ENCODE measurements at places on chromosomes 1 and 21. TPM values are rescaled to one million over a fixed set of nuclear protein-coding genes. Genes with fewer than 3 reads are reported as not detected.

DNA sequence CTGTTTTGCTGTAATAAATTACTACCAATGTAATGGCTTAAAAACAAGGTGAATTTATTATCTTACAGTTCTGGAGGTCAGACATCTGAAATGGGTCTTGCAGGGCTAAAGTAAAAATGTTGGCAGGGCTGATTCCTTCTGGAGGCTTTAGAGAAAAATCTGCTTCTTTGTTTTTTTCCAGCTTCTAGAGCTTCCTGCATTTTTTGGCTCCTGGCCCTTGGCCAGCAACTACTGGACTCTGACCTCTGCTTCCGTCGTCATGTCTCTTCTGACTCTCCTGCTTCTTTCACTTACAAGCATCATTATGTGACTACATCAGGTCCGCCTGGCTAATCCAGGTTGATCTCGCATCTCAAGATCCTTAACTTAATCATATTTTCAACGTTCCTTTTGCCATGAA lies 350.9 kb downstream of the S1PR1 start:
- DNase-seq: no peak

- no peak for DNase-seq
Measured at GRCh38 chr1:6088956-6089355, 43.3 kb downstream of the KCNAB2 start.

DNA sequence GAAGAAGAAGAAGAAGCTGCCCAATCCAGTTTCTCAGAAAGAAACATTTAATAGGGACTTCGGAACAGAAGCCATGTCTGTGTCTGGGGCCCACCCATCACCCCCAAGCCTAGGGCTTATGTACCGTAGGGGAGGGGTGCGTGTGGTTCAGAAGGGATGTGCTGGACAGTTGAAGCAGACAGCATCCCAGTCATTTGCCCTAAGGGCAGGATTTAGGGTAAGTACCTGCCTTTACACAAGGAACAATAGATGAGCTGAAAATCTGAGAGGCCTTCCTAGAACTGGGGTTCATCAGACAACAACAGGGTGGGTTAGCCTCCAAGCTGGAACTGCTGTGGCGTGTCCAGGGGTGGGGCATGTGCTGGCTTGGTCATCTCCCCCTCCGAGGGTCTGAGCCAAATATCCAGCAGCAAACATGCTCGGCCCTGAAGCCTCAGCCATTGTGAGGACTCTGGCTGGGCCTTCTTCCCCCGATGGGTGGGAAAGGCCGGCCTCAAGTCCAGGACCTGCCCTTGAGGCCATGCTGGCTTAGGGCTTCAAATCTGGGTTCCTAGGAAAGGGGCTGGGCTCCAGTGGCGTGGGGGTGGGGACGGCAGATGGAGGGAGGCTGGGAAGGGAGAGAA lies 12.1 kb downstream of the CSTB start:
- no peak for DNase-seq

GRCh38 chr1:3251807-3252428 lies 182.9 kb downstream of the PRDM16 start:
- no peak for DNase-seq

- DNase-seq: no peak
Measured at GRCh38 chr1:210531475-210532222, 202.9 kb downstream of the HHAT start.

DNA sequence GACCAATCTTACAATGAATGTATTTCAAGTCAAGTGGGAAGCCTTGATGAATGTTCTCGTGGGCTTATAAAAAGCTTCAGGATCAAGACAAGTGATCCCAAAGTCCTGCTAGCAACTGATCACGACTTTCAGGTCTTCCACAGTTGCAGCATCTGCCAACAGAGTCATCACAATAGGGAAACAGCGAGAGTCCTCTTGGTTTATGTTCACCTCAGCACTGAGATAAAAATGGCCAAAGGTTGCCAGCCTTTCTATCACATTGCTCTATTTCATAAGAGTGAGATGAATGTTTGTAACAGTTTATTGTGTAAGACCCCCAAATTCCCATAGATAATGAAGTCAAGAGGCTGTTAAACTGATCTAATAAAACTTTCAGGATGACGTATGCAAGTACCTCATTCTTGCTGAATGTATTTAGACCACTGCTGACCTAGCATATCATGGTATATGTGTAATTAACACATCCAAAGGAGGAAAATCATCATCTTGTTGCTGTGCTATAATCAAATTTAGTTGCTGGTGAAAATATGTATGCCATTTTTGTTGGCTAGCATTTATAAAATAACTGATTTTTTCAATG lies 150.6 kb downstream of the TGFBR3 start:
- DNase-seq: no peak

- no peak for DNase-seq
Measured at GRCh38 chr1:33763406-33763805, 100.5 kb upstream of the HMGB4 start.

- no peak for DNase-seq
Measured at GRCh38 chr1:66271904-66272254, 262.1 kb upstream of the SGIP1 start.

- no peak for DNase-seq
Measured at GRCh38 chr1:209302779-209303568, 280.5 kb upstream of the CAMK1G start.

GRCh38 chr1:62849031-62849430 lies 65.1 kb downstream of the ATG4C start:
- no peak for DNase-seq

GRCh38 chr1:33905241-33905640 lies 41.4 kb downstream of the HMGB4 start:
- no peak for DNase-seq

DNA sequence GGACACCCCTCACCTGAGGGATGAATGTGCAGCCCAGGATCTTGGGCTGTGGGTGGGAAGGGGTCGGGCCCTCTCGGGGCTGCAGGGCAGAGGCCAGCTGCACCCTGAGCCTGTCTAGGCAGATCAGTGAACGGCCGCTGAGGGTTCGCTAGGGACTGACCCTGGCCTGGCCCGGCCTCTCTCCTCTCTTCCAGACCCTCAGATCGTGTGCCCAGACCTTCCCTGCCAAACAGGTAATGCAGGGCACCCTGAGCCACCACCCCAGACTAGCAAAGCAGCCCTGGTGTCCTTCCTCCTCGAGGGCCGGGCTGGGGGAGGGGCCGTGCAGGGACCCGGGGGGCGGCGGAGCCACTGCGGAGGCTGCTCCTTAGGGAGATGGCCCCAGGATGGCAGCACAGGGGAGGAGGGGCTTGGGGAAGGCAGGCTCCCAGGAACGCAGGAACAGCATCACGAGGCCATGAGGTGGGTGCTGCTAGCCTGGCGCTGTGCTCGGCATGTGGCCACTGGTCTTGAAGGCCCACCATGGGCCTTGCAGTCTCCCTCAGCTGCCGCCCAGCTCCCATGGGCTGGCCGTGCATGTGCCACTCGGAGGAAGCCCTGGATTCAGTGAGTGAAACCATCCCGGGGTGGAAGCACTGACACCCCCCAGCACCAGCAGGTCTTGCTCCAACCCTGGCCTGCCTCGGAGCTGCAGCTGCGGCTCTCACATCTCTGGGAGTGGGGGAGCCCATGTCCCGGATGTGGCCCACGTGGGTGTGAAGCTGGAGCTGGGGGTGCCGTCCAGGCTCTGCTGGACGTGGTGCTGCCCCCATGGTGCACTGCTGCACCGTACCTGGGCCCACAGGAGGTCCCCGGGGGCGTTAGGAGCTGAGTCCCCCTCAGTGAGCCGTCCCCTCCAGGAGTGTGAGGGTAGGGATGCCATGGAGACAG lies 28.7 kb downstream of the COL6A2 start:
- DNase-seq: no peak

DNA sequence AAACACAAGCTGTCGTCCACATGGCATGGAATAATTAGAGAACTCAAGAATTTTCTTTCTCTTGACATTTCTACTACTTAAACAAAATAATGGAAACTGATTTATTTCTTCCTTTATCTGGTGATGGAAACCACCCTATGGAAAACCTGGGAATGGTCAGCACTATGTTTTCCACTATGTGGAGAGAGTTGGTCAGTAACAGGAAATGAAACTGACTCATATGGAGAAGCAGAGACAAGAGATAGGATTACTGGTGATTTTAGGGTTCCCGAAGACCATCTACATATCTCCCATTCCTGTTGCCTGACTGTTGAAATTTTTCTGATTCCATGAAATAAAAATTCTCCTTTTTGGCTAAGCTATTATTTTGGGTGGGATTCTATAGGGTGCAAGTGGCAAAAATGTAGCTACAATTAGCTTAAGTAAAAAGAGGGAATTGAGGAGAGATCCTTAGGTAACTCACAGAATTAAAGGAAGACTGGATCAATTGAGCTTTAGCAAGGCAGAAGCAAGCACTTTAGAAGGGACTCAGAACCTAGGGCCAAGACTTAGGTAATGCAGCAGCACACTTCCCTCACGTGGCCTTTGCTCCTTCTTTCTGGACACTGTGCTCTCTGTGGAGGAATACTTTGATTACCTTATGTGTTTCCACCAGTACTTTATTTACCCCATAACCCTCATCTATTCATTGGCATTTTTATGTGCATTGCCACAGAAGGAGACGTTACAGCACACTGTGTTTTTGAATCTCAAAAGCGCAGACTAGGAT lies 89.6 kb downstream of the LEPR start:
- DNase-seq: no peak

GRCh38 chr1:194394676-194395075 lies 1208.3 kb upstream of the B3GALT2 start:
- DNase-seq: no peak

- DNase-seq: no peak
Measured at GRCh38 chr1:5220421-5220820, 566.0 kb downstream of the AJAP1 start.

GPR25 gene
- not detected for total RNA-seq

NFYC gene
- 73.4 TPM for total RNA-seq

KRTAP12-4 gene
- not detected for total RNA-seq

KIF14 gene
- 7.8 TPM for total RNA-seq

GBP4 gene
- total RNA-seq: not detected

All from progenitor cell of endocrine pancreas (in vitro differentiated cells).